Activated CD4-positive, alpha-beta T cell treated with anti-CD3 and anti-CD28 coated beads, Interleukin-2, amount 10 ng/mL, durations not matched to agents 7 days and 5 days (primary cell): ENCODE measurements at places on chromosomes 12 and 14. TPM values are rescaled to one million over a fixed set of nuclear protein-coding genes. Genes with fewer than 3 reads are reported as not detected.

DNA sequence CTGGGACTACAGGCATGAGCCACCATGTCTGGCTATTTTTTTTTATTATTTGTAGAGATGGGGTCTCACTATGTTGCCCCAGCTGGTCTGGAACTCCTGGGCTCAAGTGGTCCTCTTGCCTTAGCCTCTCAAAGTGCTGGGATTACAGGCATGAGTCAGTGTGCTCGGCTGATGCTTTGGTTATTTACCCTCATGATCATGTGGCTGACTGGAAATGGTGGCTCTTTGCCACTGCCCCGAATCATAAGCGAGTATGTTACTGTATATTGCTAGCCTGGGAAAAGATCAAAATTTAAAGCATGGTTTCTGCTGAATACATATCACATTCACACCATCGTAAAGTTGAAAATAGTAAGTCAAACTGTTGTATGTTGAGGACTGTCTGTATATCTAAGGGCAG, 101.1 kb downstream of the RGS6 start:
- DNase-seq = no peak

- no peak for DNase-seq
Observed at GRCh38 chr12:98945864-98946263, 300.8 kb downstream of the APAF1 start.

DNA sequence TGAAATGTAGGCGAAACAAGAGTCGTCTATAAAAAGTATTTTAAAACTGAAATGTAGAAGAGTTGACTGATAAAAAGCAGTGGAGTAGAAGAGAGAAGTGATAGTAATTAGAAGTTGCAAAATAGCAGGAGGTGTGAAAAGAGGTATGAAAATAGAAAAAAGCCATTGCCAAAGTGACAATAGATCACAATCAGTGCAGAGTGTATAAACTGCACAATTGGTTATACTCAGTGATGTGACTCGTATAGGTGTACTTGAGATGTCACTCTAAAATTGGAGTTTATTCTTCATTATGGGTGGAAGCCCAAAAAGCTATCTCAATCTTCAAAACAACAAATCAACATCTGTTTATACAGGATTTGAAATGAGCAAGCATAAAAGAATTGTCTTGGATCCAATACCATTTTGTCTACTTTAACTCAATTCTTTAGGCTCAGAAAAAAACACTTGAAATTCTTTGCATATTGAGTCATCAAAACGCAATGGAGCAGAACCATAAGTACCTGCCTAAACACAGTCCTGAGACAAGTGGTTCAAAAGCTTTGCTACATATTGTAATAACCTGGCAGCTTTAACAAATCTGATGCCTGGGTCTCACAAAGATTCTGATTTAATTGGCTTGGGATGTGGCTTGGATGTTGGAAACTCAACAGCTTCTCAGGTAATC, 8.8 kb downstream of the IKBIP start:
- DNase-seq = no peak

DNA sequence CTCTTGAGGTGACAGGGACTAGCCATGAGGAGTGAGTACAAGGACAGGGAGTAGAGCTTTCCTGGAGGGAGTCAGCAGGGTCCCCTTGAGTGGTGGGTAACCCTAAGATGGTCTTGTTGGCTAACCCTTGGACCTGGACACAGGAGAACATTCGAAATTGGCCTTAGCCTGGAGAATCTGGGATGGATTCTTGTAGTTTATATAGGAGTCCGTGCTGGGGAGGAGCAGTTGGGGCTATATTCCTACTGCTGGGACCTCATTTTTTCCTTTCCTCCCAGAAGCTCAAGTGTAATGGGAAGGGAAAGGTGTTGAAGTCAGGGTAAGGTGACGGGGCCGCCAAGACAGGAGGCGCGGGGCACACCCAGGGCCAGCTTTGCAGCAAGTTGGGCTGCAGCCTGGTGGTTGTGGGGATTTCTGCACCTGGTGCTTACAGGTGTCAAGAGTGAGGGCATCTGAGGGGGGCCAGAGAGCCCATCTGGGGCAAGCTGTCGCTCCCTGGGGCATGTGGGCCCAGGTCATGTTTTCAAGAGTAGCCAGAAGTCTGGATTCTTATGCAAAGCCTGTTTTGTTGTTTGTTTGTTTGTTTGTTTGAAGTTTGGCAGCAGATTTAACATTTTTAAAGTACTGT, 5.1 kb downstream of the BCL7A start:
- no peak for DNase-seq

FAM186B gene
- 0.15 TPM for total RNA-seq

TAS2R50 gene
- 1.1 TPM for total RNA-seq

SLC11A2 gene
- 37.4 TPM for total RNA-seq

MYF6 gene
- total RNA-seq = not detected

LYZ gene
- not detected for total RNA-seq
